Liver (tissue), 10 donors: ENCODE measurements at places on chromosomes 1 and 21.

DNA sequence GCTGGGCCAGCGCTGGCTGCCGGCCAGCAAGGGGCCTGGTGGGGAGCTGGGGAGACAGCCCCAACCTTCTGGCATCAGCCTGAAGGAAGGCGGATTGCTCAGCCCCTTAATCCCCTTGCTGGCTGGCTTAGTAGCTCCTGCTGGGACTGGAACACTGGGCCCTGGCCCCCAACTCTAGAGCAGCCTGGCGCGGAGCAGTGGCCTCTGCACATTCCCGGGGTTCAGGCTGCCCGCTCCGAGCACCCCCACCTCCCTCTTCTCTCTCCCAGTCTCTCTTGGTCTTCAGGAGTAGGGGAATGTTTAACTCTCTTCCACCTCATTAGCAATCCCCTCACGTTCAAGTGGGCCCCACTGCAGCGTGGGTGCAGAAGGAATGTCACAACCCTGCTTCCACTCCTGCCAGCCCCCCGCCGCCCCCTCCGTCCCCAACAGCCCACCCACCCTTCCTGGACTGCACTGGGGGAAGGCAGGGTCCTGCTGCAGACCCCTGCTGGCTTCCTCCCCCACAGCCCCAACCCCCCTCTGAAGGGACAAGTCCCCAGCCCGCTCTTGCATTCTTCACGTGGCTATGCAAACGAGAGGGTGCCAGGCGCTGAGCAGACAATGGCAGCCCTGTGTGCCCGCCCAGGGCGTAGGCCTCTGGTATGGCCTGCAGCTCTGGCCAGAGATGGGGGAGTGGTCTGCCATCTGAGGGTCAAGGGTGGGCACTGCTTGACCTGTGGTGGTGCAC lies 980 bp upstream of the CLDN19 start:
- no peak overlapping the region for H3K4me3 ChIP-seq
- peaks cover 6% of the 10 kb centered on the region for H3K36me3 ChIP-seq
- peaks cover 7% of the 10 kb centered on the region for H3K4me1 ChIP-seq
- DNase-seq, result no peak

DNA sequence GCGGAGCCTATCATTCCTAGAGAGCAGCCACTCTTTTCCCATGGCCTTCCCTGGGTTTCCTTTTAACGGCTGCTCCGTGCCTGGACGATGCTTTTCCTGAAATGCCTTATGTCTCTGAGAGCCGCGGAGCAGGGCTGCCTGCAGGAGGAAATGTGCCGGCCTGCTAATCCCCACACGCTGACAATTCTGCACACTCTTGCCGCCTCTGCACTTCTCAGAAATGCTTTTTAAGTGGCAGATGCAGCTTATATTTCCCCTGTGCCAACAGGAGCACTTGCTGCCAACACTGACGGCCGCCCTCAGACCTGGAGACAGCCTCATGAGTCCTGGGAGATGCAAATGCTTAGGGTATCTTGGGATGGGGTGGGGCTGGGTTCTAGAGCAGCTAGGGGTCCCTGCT lies 253.2 kb downstream of the GRIK3 start:
- no peak overlapping the region for H3K4me3 ChIP-seq
- H3K36me3 ChIP-seq, result no peaks in the 10 kb centered on the region
- no peak overlapping the region for H3K27ac ChIP-seq
- no peak for DNase-seq
- H3K4me1 ChIP-seq, result no peaks in the 10 kb centered on the region

DNA sequence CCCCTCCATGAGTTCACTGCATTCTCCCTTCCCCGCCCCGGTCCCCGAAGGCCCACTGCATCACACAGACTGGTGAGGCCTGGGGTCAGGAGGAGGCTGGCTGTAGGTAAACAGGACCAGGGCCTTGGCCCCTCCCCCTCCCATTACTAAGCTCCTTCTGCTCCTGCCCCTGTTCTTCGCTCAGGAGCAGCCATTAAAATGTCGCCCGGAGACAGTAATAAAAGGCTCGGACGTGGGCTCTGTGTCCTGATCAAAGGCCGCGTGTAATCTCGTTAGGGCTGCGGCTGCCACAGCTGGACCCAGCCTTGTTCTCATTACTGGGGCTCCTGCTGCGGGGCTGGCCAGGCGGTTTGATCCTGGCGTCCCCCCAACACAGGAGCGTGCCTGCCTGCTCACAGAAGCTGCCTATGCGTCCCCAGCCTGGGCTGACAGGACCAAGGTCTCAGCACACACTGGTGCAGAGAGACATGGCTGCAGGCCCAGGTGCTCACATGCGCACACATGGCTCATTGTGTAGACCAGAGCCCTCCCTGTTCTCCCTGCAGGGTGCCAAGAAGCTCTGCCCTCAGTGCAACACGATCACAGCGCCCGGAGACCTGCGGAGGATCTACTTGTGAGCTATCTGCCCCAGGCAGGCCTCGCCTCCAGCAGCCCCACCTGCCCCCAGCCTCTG lies 24.0 kb downstream of the TMEM53 start:
- no peak for DNase-seq
- H3K36me3 ChIP-seq, result peaks cover 14% of the 10 kb centered on the region
- H3K27ac ChIP-seq, result no peak overlapping the region
- H3K4me3 ChIP-seq, result no peak overlapping the region

- no peaks in the 10 kb centered on the region for H3K27me3 ChIP-seq
- peaks cover 89% of the 10 kb centered on the region for H3K36me3 ChIP-seq
Measured at GRCh38 chr1:32192220-32192948, 8.0 kb upstream of the CCDC28B start.

DNA sequence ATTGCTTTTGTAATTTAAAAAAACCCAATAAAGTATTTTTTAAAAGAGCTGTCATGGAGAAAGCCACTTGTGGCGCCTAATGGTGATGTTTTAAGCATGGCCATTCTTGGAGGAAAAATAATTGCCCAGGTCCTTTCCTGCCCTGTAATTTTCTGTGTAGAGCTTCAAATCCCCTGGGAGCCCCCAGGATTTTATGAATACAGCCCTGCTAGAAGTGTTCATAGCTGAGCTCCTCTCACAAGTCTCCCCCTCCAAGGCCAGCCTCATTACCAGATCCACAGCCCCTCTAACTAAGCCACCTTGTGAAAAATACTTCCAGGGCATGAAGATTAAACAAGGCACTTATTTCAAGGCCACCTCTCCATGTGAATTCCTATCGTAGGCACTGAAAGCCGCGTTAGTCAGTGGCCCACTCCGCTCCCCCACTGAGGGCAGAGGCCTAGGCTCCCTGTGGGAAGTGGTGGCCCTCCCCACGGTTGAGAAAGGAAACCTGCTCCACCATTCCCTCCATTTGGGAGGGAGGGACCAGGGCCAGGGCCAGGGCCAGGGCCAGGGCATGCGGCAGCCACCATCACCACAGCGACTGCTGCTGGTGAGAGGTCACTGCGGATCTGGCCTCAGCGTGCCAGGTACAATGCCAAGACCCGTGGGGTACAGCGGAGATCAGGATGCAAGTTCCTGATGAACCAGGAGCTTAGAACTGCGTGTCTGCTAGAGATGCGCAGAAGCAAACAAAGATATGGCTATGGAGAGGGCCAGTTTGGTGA lies 83.1 kb downstream of the KCNN3 start:
- H3K4me1 ChIP-seq, result peaks cover 11% of the 10 kb centered on the region
- H3K27ac ChIP-seq, result no peak overlapping the region
- DNase-seq, result no peak
- H3K4me3 ChIP-seq, result no peak overlapping the region

DNA sequence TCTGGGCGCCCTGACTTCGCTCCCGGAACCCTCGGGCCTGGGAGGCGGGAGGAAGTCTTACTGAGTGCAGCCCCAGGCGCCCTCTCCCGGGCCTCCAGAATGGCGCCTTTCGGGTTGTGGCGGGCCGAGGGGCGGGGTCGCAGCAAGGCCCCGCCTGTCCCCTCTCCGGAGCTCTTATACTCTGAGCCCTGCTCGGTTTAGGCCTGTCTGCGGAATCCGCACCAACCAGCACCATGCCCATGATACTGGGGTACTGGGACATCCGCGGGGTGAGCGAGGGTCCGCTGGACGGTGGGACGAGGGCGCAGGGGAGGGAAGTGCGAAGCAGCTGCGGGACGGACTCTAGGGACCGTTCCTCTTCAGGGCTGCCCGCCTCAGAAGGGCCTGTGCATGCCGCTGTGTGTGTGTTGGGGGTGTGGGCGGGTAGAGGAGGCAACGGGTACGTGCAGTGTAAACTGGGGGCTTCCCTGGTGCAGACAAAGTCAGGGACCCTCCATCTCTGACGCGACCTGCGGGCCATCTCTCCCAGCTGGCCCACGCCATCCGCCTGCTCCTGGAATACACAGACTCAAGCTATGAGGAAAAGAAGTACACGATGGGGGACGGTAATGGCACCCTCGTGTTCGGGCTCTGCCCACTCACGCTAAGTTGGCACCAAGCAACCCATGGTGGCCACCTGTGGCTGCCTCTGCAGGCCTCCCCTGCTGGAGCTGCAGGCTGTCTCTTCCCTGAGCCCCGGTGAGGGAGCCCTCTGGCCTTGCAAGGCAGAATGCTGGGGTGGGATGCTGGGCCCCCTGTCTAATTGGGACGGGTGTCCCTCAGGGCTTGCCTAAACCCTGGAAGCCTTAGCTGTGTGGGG lies at the start of gene GSTM1:
GSTM1 (plus strand) TSS at position 177 of the 859 bp plus-strand sequence; CDS start at position 234, 57 bp downstream.
- peaks cover 32% of the 10 kb centered on the region for H3K4me1 ChIP-seq
- H3K27me3 ChIP-seq, result no peaks in the 10 kb centered on the region
- no peak for DNase-seq

DNA sequence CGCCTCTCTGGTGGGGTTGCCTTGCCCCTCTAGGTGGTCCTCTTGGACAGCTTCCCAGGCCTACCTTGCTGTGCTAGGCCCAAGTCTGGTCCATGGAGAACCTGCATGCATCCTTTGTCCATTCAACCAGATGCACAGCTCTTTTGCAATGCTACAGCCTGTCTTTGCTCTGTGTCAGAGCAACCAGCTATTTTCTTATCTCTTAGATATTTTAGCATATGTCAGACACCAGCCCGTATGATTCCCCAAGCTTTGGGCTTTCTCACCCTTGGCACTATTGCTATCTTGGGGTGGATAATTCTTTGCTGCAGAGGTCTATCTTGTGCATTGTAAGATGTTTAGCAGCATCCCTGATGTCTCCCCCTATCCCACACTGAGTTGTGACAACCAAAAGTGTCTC lies 32.3 kb downstream of the TNN start:
- H3K4me3 ChIP-seq, result no peak overlapping the region
- no peaks in the 10 kb centered on the region for H3K27me3 ChIP-seq
- no peak overlapping the region for H3K27ac ChIP-seq
- DNase-seq, result no peak
- no peaks in the 10 kb centered on the region for H3K36me3 ChIP-seq

GRCh38 chr1:225445639-225446594 lies 18.1 kb upstream of the LBR start:
- no peaks in the 10 kb centered on the region for H3K36me3 ChIP-seq
- peaks cover 37% of the 10 kb centered on the region for H3K4me1 ChIP-seq
- no peaks in the 10 kb centered on the region for H3K27me3 ChIP-seq
- no peak overlapping the region for H3K4me3 ChIP-seq
- no peak for DNase-seq
- H3K27ac ChIP-seq, result peak overlapping the region; percentile 73

DNA sequence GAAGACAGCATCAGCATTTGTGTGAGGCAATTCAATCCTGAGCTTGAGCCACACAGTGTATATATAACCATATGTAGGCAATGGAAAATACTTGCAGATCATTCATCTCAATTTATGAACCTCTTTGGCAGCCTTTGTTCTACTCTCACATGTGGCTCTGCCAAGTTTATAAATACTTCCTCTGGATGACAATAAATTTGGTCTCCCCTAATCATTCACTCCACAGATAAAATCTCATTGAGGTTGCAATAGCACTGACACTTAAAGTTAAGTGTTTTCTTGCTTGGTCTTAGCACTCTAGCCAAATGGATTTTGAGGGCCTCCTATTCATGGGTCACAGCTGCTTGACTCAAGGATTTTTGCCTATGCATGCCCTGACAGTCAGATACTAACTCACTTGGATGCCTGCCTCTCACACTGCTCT lies 136.6 kb upstream of the VANGL1 start:
- no peak for DNase-seq
- H3K4me3 ChIP-seq, result no peak overlapping the region
- no peaks in the 10 kb centered on the region for H3K4me1 ChIP-seq
- no peak overlapping the region for H3K27ac ChIP-seq
- H3K36me3 ChIP-seq, result no peaks in the 10 kb centered on the region
- no peaks in the 10 kb centered on the region for H3K27me3 ChIP-seq

- no peaks in the 10 kb centered on the region for H3K27me3 ChIP-seq
- H3K27ac ChIP-seq, result no peak overlapping the region
- no peaks in the 10 kb centered on the region for H3K4me1 ChIP-seq
- H3K36me3 ChIP-seq, result no peaks in the 10 kb centered on the region
Measured at GRCh38 chr1:42266253-42267135, 68.5 kb downstream of the FOXJ3 start.

DNA sequence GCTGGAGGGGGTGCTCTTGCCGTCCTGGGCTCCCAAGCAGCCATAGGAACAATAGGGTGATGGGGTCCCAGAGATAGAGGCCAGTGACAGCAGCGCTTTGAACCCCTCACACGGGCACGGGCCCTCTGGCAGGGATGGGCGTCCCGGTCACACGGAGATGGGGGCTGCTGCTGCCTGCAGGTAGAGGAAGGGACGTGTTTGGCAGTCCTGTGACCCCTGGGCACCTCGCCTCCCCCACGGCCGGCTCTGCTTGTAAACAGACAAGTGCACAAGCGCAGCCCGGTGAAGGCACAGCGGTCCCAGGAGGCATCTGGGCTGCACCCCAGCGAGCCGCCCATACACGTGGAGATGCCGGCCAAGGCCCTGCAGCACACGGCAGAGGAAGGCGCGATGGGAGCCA lies 36.5 kb upstream of the PDE9A start:
- H3K4me3 ChIP-seq, result no peak overlapping the region
- H3K27me3 ChIP-seq, result no peaks in the 10 kb centered on the region
- peaks cover 3% of the 10 kb centered on the region for H3K4me1 ChIP-seq
- no peak for DNase-seq

DNA sequence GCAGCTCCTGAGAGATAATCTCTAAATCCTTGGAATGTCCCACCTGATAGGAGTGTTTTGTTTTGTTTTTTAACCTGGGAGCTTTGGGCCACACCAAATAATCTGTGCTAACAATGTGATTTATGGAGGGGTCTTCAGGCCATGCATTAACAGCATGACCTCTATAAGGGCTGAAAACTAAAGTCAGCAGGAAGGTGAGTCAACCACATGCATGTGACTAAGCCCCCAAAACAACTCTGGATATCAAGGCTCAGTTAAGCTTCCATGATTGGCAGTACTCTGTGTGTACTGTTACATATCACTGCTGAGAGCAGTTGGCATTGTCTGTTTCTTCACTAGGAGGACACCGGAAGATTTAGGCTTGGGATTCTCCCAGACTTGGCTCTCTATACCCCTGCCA lies 10.7 kb downstream of the AUNIP start:
- H3K27ac ChIP-seq, result no peak overlapping the region
- H3K36me3 ChIP-seq, result no peaks in the 10 kb centered on the region
- no peaks in the 10 kb centered on the region for H3K27me3 ChIP-seq
- no peaks in the 10 kb centered on the region for H3K4me1 ChIP-seq
- DNase-seq, result no peak
- no peak overlapping the region for H3K4me3 ChIP-seq

- no peak overlapping the region for H3K4me3 ChIP-seq
- H3K4me1 ChIP-seq, result no peaks in the 10 kb centered on the region
- H3K27me3 ChIP-seq, result no peaks in the 10 kb centered on the region
- DNase-seq, result no peak
Measured at GRCh38 chr1:41454406-41454805, 30.1 kb downstream of the EDN2 start.
